Jurkat, Clone E6-1 (cell line): ENCODE measurements at places on chromosomes 5 and 9.

DNA sequence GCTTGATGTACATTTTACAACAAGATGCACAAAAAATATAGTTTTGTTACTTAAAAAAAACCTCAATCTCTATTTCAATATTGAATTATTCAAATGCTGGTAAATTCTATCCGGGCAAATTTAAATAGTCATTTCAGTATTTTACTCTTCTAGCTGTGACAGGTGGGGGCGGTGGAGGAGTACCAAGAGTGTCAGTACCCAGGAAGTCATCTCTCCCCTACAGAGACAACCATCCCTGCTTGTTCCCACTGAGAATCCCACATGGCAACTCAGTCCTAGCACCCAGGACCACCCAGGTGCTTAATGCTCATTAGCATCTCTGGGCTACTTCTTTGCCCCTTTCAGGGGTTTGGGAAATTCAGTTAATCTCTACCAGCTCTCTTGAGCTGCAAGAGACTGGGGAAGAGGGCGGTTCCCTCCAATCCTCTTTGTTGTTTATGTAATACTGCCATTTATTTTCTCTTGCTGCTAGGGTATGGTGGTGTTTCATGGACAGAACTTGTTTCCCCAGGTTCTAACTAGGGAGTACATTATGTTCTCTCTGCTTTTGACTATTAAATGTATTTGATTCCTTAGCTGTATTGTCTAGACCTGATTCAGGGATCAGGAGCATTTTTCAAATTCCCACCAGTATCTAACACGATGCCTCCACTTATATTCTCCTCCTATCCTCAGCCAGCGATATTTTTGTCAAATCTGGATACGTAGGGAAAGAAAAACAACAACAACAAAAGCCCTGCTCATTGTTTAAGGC, 122.5 kb downstream of the CDH18 start:
- DNase-seq = no peak

DNA sequence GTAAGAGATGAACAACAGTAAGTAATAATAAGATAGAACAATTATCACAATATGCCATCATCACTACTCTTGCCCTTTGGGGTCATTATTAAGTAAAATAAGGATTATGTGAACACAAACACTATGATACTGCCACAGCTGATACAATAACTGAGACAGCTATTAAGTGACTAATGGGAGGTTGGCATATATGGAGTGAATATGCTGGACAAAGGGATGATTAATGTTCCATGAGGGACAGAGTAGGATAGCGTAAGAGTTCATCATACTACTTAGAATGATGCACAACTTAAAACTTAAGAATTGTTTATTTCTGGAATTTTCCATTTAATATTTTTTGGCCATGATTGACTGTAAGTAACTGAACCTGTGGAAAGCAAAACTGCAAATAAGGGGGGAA, 16.6 kb downstream of the POU5F2 start:
- DNase-seq = no peak

DNA sequence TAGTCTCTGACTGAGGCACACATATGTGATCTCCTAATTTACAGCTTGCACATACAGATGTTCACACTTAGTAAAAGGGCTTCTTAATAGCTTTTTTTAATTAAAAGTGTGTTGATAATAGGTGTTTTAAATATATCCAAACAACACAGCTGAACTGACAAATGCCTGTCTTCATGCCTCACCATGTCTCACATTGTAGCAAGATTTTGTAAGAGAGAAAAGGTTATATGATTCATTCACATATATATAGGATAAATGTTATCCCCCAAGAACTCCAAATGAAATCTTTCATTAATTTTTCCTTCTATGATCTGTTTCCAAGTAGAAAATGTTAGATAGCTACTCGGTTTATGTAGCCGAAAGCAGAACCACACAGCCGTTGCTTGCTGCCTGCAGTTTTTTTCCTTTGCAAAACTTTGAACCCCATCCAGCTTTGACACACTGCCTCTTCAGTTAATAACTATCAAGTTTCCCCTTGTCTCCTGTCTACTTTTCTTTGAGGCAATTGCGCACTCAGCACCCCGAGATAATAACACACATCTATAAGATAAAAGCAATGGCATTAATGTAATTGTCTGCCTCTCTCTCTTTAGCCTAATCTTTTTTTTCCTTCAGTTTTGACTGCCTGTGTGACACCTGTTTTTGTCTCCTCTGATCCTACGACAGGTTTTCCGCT, 299.2 kb downstream of the BNC2 start:
- DNase-seq = no peak

- no peak for DNase-seq
Observed at GRCh38 chr5:54670281-54670680, 152.7 kb downstream of the SNX18 start.

GRCh38 chr9:134178768-134179551, 14.6 kb upstream of the RNU6ATAC start:
- DNase-seq = no peak

DNA sequence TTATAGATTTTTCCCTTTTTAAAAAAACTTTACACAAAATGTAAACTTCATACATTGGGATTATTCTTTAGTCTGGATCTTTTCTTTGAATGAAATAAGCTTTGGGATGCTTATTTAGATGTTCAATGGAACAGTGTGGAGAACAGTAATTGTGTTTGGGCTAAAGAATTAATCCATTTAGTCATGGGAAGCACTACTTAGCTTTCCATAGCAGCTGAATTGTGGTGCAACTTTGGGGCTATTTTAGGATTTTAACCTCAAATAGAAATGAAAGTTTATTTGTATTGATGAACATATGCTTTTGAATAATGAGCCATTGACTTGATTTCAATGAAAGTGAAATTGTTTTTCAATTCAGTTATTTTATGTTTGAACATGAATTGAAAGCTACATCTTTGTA, 72.4 kb downstream of the ZCCHC7 start:
- DNase-seq = no peak

DNA sequence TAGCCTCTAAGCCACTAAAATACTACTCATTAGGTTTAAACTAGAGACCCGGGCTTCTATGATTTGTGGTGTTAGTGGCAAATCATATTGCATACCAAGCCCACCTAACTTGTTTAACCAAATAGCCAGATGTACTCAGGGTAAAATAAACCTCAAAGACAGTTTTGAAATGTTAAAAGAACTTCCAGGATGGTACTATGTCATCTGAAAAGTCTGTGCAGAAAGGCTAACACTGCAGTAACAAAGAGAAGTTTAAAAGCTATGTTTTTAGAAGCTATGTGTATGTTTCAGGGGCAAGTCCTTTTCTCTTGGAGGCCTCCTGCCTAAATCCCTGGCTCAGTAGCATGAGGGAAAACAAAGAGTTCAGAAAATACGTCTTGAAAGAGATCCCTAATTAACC, 84.9 kb upstream of the IL7R start:
- DNase-seq = no peak

GRCh38 chr5:173624282-173624681, 7.8 kb upstream of the BOD1 start:
- no peak for DNase-seq

GRCh38 chr5:83281658-83282057, 189.9 kb upstream of the VCAN start:
- no peak for DNase-seq

- no peak for DNase-seq
Observed at GRCh38 chr5:131984956-131985665, 26.3 kb downstream of the ACSL6 start.

- DNase-seq = no peak
Observed at GRCh38 chr9:93315118-93315517, 131.2 kb downstream of the WNK2 start.

GRCh38 chr5:72447751-72448150, 59.5 kb downstream of the ZNF366 start:
- DNase-seq = no peak

DNA sequence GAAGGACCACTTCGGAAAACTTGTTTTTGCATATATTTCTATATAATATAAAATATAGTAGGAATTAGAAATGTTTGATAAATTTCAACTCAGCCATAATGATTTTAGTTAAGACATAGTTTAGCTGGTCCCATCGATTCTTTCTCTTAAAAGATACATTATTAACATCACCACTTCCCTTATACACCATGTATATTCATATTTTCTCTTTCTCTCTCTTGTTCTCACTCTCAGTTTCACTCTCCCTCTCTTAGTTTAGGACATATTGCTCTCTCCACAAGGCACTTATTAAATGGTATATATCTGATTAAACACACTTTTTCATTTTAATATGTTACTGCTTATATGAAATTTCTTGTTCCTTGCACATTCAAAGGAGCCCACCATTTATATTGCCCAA, 90.1 kb upstream of the RASEF start:
- no peak for DNase-seq

DNA sequence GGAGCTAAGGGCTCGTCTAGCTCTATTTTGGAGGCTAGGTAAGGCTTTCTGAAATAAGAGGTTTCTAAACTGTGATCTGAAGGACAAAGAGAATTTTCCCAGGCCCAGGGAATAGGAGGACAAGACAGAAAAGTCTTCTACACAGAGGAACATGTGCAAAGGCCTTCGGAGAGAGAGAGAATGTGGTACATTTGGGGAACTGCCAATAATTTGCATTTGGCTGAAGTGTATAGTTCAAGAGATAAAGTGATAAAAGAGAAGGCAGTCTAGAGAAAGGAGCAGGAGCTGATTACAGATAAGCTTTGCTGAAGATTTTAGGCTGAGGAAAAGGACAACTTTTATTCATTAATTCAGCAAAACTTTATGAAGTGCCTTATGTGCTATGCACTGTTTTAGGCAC, 214.4 kb upstream of the ELL2 start:
- DNase-seq = no peak

- DNase-seq = no peak
Observed at GRCh38 chr9:81546489-81546888, 142.9 kb downstream of the TLE1 start.

DNA sequence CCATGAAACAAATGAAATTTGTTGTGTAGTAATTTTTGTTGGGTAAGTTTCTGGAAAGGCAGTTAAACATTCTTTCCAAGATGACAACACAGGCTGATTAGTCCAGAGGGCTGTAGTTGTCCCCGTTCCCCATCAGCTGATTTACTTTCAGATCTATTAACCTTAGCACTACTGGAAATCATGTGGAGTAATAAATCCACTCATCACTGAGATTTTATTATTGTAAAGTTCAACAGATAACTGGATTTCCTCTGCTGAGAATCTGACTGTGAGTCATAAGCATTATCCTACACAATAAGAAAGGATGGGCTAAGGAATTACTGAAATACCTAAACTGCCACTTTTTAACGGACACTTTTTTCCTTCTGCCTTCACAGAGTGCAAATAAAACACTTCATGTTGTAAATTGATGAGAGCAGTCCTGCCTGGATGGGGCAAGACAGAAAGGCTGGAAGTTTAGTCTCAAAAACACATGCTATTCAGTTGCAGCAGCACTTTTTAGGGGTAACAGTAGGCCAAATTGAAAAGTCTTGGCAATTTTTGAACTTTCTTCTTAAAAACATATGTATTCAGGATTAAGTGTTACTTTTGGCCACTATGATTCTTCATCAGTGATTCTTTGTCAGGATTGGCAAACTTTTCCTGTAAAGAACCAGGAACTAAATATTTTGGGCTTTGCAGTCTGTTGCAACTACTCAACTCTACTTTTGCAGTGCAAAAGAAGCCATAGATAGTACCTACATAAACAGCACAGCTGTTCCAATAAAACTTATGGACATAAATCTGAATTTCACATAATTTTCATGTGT, 7.0 kb downstream of the STOM start:
- no peak for DNase-seq

DNA sequence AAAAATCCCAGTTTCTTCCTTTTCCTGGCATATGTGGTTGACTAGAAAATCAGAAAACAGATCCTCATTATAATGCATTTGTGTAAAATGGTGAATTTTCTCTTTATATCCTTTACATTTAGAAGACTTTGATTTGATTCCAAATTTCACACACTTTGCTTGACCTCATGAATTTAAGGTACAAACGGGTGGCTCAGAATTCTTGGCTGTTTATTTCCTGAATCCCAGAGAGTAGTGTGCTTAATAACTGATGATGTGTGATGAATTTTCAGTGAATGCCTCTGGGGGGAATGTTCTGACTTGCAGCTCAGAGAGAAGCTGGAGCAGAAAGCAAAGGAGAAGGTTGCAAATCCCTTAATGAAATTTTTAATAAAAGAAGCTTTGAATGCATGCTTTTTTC, 126.8 kb downstream of the SPATA31D1 start:
- no peak for DNase-seq
